ENCODE measurements at places on chromosomes 2 and 18.
A peak's percentile ranks its signal among the peaks of the same experiment; 100 is the strongest.

- no peak for DNase-seq
Observed at GRCh38 chr2:101249826-101250225, 2.9 kb upstream of the CNOT11 start.

DNA sequence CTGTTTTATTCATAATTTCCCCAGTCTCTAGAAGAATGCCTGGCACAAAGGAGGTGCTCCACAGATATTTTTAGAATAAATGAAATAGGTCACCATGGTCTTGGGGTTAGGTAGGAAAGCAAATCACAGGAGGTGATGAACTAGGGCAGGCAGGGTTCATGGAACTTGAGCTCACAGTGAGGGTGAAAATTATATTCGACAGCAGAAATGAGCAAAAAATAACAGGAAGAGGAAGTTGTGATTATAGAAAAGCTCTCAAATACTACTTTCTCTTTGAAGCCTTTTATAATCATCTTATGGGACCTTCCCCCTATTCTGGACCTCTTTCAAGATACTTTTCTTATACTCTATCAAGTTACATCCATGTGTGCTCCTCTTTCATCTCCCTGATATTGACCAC lies 4.5 kb upstream of the CREB1 start:
- DNase-seq, result no peak

DNA sequence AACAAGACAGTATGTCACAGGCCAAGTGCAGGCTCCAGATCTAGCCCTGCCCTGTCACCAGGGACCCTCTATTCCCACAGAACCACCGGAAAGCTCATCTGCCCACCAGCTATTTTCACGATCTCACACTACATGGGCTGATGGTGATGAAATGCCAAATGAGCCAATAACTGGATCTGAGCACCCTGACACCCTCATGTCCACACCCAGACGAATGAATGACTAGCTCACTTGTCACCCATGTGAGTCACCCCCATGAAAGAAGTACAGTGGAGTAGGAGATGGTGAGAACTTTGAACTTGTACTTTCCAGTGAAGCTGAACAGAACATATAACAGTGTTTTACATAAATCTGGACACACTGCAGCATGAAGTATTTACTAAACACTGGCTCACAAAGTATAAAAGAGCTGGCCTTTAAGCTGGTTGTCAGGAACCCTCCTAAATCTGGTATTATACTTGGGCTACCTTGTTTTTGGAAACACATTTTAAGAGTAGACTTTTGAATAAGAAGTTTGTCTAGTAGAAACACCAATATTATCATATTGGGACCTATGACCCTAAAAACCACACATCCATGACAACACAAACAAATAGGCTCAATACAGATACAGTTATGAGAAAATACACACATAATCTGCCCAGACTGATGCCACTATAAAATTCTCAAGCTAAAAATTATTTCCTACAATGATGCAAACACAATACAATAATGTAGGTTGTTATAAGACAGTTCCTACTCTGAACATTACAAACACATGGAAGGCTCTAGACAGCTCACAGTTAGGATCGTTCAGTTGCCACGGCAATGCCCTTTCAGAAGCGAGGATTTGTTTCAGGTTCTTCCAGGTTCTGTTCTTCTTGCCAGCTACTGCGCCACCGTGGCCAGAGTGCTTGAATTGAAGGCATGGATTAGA lies 19.0 kb downstream of the INO80C start:
- peak; percentile 75 for DNase-seq

DNA sequence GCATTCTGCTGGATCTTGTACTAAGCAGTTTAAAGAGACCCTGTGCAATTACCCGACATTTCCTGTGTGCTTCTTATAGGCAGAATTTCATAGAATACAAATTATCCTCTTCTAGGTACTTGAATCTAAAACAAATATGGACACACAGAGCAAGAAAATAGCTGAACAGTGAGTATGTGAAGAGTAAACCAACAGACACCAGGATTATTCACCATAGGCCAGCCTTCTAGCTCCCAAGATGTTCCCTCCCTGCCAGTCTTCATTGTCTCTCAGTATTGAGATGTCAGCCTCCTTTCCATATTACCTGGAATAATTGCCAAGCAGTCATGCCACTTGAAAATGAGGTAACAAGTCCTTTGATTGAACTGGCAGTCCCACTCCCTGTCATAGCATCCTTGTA lies 187.1 kb downstream of the PTPRM start:
- no peak for DNase-seq

GRCh38 chr2:120324933-120325332 lies 21.0 kb upstream of the INHBB start:
- no peak for DNase-seq

GRCh38 chr2:226742347-226742746 lies 57.3 kb downstream of the IRS1 start:
- DNase-seq, result no peak

GRCh38 chr2:25369876-25370275 lies 28.2 kb upstream of the DNMT3A start:
- DNase-seq, result no peak

DNA sequence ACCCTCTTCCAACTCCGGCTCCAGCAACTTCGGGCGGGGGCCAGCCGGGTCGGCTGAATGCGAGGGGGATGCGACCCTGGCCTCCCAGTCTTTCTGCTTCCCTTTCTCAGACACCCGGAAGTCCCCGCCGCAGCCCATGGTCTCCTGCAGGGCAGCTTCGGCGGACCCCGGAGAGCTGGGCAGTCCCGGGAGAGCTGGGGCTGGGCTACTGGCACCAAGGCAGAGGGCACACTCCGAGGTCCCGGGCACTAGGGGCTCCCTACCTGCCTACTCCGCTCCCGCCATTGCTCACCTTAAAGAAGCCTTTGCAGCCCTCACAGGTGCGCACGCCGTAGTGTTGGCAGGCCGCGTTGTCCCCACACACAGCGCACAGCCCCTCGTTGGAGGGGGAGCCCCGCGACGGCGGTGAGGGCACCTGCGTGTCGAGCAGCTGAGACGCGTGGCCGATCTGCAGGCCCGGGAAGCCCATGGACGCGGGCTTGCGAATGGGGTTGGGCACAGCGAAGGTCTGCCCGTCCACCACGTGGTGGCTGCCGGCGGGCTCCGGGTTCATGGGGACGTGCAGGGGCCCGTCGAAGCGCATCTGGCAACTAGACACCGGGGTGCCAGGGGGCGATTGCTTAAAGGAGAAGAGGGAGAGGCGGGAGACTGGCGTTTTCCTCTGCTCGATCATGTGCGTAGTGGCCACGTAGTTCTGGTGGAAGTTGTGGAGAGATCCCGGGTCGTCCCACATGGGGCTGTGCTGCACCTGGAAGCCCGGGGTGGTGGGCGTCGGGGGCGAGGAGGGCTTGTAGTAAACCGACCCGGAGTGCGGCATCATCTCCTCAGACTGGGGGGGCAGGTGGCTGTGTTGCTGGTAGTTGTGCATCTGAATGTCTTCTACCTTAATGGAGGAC lies 3.2 kb downstream of the NR4A2 start:
- DNase-seq, result no peak

DNA sequence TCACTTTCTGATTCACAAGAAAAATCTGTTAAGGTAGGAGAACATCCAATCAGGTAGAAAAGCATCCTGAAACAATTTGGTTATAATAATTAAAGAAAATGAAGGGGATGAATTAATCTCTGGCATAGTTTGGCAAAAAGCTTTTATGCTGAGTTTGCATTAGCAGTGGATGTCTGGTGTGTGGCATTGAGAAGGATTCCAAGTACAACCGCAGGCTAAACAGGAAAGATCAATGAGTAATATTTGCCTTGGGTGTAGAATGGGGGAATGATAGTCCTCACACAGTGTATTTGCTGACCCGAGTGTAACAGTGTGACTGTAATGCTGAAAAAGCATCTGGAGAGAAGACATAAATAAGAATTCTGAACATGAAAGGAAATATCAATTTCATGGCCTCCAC lies 68.3 kb upstream of the SESTD1 start:
- no peak for DNase-seq

DNA sequence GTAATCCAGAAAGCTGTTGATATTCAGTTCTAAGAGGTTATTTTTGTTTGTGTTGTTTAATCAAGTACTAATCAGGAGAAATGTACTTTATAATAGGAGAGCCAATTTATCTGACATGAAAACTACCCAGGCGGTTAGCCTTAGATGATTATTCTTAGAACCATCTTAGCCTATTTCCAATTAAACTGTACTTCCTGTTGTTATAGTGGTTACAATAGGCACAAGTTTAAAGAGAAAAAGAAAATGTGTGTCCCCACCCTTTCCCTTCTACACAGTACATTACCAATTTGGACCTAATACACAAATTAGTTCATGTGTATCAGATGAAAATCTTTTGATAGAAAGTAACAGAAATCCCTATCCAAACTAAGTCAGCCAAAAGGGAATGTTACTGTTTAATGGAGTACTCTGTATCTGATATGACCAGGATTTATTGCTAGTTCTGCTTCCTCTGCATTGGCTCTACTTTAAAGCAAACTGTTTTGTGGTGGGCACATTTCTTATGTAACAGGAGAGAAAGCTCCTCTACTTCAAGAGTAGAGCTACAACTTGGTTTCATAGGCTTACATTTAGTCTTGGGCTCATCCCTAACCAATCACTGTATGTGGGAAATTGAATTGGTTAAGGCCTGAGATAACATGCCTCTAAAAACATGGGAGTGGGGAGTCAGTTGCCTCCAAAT lies 217.9 kb downstream of the UBE2E3 start:
- DNase-seq, result no peak

- DNase-seq, result no peak
Observed at GRCh38 chr2:222499226-222499625, 74.9 kb downstream of the SGPP2 start.

- DNase-seq, result no peak
Observed at GRCh38 chr2:173076581-173077345, 1.1 kb downstream of the MAP3K20 start.

GRCh38 chr2:58479535-58480140 lies 238.5 kb upstream of the FANCL start:
- no peak for DNase-seq

DNA sequence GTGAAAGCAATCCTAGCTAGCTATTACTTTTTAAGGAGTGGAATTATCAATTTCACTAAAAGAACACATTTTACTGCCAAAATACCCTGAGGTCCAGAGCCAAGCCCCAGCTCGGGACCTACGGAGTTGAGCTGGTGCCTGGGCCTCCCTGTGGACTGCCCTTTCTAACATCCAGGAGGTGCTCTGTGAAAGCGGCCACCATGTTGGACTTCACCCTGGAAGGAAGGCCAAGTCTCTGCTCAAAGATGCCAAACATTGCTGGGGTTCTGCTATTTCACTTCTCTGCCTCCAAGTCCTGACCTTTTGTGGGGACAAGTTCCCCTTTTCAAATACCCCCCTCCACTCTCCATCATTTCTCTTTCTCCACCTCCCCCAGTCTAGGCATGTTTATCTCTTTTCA lies 498.7 kb upstream of the RAB6C start:
- no peak for DNase-seq

- DNase-seq, result no peak
Observed at GRCh38 chr2:129276978-129277584, 702.4 kb upstream of the RAB6C start.

GRCh38 chr2:142044197-142044596 lies 86.6 kb downstream of the LRP1B start:
- no peak for DNase-seq

DNA sequence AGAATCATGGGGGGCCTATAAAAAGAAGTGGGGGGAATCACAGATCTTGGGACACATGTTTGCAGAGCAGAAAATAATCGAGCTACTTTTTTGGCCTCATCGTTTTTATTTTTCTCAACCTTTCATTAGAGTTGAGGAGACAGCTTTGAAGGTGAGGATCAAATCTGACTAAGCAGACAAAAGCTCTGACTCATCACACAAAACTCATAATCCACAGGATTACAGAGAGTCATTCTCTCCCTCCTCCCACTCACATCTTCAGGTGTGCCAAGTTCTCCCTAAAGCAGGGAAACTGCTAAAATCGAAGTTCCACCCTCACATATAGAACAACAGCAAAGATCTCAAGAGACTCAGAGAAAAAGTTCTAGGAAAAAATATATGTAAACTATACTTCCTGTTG lies 15.6 kb downstream of the BAZ2B start:
- peak; percentile 47 for DNase-seq
